ENCODE measurements at places on chromosomes 5 and 9.

DNA sequence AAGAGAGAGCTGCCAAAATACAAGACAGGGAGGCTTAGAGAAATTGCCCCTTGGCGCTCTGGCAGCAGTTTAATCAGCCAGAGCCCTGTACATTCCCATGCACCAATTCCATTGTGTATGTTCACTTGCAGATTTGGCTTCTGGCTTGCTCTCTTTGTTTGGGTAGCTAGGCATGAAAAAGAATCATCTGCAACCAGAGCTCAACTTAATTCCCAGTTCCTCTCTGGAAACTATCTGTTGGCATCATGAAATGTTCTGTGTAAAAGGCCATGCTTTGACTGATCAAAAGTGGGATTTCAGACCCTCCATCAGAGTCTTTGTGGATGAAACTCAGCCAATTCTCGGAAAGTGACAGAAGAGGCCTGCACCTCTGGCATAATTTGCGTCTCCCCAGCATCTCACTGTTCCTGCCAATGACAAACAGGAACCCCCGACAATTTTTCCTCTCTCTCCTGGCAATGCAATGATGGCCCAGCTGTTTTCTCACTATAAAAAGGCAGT is 53.8 kb upstream of the RAD23B start:
- no peak for DNase-seq

DNA sequence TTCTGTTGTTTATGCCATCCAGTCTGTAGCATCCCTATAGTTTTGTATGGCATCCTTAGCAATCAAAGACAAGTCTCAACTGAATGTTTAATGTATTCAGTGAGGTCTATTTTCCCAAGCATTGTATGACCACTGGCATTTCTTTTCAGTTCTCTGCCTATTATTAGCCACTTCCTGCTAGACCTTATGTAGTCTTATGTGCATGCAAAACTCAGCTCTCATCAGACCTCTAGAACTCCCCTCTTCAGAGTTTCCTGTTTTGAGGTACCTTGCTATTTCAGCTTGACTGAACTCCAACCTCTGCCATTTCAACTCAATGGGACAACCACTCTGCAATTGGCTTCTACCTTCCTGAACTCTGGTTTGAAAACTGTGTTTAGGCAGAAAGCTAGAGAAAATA is 113.2 kb downstream of the SLC25A46 start:
- no peak for DNase-seq

- peak; percentile 13 for DNase-seq
Observed at GRCh38 chr5:126777257-126777974, 480 bp downstream of the LMNB1 start.

DNA sequence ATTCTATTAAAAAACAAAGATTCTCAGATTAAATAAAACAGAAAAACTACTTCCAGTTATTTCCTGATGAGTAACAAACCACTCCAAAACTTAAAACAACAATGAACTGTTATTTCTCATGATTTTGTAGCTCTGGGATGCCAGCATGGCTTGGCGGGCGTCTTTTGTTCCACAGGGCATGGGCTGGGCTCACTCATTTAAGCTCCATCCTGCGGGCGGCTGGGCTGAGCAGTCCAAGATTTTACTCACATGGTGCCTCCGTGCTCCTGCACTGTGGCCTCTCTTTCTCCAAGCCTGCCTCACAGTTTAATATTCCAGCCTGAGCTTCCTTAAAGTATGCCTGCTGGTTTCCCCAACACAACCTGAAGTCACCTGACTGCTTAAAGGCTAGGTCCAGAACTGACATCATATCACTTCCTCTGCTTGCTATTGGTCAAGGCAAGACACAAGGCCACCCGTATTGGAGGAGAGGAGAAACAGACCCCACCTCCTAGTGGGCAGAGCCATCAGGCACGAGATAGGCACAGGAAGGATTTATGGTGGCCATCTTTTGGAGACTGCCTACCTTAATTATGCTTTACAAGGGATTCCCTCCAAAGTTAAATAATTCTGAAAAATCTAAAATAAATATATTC is 41.6 kb upstream of the ZBTB43 start:
- DNase-seq: peak; percentile 48

DNA sequence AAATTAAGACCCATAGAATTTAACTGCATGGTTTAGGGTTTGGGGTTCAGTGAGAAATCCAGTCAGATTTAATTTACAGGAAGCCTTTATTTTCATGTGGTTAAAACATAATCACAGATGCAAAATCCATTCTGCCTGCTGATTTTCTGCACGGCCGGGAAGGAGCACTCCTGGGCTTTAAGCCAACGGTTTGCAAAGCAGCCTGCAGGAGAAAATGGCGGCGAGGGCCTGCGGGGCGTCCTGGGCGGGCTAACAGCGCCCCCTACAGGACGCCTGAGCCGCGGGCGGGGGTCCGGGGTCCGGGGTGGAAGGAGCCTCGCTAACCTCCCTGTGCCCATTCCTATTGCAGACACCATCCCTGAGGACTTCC is 47.6 kb downstream of the THBS4 start:
- DNase-seq: peak; percentile 97

- DNase-seq: no peak
Observed at GRCh38 chr9:36135741-36136271, 727 bp upstream of the GLIPR2 start.

GRCh38 chr5:139640421-139641115 is 7.6 kb upstream of the CXXC5 start:
- DNase-seq: no peak

GRCh38 chr9:117523531-117524153 is 108.8 kb upstream of the ASTN2 start:
- DNase-seq: no peak

DNA sequence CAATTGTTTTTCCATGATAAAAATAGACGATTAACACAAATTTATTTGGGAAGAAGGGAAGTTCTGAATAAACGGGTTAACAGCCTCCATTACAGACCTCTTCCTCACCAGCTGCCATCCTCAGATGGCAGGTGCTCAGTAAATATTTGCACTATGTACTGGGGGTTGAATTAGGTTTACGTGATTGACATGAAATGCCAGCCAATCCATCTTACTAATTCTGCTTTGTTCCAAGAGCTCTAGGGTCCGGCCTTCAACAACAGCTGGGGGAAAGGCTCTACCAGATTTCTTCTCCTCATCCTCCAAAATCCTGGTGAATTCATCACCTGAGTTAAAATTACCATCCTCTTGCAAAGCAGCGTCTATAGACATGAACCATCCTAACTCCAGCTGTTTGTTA is 104.6 kb downstream of the MTX3 start:
- DNase-seq: no peak

- no peak for DNase-seq
Observed at GRCh38 chr5:141434006-141434405, 3.7 kb downstream of the PCDHGA12 start.

GRCh38 chr5:165521816-165522610 is 2016.6 kb downstream of the MAT2B start:
- no peak for DNase-seq

GRCh38 chr9:19924080-19924479 is 135.2 kb upstream of the SLC24A2 start:
- no peak for DNase-seq

DNA sequence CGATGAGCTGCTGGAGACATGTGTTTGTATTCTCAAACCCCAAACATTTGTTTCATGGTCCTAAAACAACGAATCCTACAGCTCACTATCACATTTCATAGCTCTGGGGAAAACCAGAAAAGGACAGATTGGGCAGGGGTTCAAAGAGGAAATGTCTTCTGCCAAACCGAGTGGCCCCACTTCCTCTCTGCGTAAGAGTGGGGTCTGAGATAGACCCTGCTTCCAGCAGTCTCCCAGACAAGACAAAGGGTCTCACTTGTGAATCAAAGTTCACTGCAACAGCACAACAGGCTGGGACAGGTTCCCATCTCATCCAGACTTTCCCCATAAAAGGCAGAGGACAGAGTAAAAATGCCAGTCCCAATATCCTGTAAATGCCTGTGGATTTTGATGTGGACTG is 276.2 kb upstream of the SLC24A2 start:
- no peak for DNase-seq

DNA sequence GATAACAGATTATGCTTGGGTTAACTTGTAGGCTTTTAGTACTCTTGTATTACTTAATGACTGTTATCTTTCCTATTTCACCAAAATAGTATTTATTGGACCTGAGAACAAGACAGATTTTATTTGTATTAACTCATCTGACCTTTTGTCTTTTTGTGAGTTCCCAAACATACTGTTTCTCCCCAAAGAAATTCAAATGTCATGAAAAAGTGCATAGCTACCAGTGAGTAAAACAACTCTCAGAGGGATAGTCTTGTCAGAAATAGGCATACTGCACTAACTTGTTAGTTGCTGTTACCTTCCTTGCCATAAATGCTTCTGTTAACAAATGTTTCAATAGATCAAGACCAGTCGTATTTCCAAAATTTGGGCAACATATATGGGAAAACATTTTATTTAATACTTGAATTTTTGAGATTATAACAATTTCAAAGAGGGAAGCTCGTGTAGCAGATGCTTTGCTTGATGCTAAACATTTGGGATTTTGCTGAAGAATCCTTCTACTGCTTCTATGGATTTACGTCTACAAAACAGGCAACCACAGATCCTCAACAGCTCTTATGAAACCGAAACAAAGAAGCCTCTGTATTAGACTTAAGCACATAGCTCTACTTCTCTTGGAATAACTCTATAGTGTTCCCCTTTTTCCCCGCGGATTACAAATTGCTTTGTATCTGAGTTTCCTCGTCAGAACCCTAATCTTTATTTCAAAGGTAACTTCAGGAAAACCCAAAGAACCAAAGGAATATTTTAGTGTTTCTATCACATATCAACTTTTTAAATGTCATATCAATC is 248.8 kb downstream of the MCTP1 start:
- no peak for DNase-seq

GRCh38 chr5:53339962-53340540 is 140.4 kb upstream of the FST start:
- DNase-seq: no peak

GRCh38 chr5:140294753-140295152 is 8.1 kb downstream of the PFDN1 start:
- DNase-seq: no peak

DNA sequence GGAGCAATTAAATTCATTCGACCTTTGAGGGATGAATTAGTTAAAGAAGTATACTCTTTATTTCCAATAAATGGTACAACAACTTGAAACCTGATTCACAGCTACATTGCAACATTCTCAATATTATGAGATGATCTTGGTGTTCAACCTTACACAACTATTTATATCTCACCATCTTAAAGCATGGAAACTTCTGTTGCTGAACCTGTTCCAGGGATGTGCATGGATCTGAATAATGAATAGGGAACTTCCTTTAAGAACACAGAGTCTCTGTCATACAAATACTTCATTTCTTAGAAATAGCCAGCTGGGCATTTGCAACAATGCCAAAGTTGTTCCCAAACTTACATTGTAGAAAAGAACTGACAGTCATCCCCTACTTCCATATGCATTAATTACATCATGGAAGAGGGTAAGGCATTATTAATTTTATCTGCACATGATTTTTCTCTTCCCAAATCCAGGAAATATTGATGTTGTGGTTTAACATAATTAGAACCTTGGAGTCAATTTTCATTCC is 39.8 kb upstream of the CCDC112 start:
- no peak for DNase-seq

DNA sequence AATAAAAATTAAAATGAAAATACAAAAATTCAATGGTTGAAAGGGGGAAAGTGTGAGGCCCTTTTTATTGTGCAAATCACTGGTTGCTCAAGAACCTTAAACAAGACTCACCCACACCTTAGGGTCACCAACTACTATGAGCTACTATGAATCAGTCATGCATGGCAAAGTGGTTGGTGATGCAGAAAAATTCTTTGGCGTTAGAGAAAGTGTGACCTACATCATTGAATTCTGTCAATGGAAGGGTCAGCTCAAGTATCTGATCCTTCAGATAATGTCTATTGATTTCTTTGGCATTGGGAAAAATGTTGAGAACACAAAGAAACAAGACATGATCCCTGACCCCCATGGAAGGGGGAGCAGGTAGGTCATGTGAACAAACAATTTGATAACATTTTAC is 149.7 kb upstream of the ADCY2 start:
- no peak for DNase-seq

GRCh38 chr9:126935630-126936029 is 21.0 kb downstream of the RALGPS1 start:
- no peak for DNase-seq

- peak; percentile 36 for DNase-seq
Observed at GRCh38 chr9:38380872-38381534, 11.5 kb upstream of the ALDH1B1 start.

- no peak for DNase-seq
Observed at GRCh38 chr9:4139196-4139595, 160.7 kb downstream of the GLIS3 start.

- no peak for DNase-seq
Observed at GRCh38 chr5:175257128-175257846, 186.7 kb downstream of the DRD1 start.

GRCh38 chr9:109003116-109003515 is 10.2 kb downstream of the CTNNAL1 start:
- no peak for DNase-seq

- no peak for DNase-seq
Observed at GRCh38 chr5:118253225-118254061, 734.9 kb downstream of the DTWD2 start.

- no peak for DNase-seq
Observed at GRCh38 chr5:93164690-93165089, 416.3 kb downstream of the NR2F1-AS1 start.

DNA sequence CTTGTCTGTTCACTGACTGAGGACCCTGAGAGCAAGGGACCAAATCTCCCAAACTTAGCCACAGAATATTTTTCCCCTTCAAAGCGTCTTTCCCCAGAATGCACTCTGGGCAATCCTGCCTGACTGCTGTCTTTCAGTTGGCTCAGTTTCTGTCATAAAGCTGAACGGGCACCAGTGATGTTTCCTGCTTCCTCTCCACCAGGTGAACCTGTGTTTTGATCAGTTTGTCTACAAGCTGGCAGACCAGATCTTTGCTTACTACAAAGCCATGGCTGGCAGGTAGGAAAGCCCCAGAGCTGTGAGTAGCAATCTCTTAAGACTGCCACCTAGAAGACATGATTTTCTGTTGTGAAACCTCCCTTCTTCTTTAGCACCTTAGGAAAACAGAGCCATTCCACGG is 61.8 kb downstream of the CYFIP2 start:
- DNase-seq: no peak

GRCh38 chr5:137960141-137960540 is 70.9 kb downstream of the PKD2L2 start:
- no peak for DNase-seq

DNA sequence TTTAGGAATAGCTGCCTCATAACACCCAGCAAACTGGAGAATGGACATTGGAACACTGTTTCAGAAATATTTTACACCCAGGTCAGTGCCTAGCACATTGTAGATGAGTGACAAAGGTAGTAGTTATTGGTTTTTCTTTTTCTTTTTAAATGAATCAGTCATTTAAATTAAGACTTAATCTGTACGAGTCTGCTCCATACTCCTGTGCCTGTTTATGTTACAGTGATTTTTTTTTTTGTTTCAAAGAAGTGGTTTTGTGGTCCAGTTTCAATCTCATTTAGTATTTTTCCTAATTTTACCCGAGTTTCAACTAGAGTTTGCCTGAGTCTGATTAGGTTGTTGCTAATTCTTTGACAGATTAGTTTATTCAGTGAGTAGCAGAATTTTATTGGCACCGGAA is 16.2 kb downstream of the LMNB1 start:
- DNase-seq: no peak

Data from iPS-NIHi11 (cell line).